ENCODE measurements at places on chromosomes 2 and 18.
A peak's percentile ranks its signal among the peaks of the same experiment; 100 is the strongest.

DNA sequence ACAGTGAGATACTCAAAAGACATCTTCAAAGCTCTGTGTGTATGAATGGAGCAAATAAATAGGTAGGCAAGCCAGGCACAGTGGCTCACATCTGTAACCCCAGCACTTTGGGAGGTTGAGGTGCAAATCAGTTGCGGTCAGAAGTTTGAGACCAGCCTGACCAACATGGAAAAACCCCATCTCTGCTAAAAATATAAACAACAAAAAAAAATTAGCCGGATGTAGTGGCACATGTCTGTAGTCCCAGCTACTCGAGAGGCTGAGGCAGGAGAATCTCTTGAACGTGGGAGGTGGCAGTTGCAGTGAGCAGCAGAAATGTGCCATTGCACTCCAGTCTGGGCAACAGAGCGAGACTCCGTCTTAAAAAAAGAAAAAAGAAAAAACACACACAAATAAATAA, 945.1 kb upstream of the PIK3C3 start:
- DNase-seq = no peak

- no peak for DNase-seq
Measured at GRCh38 chr2:100817388-100817985, 2.5 kb upstream of the NPAS2 start.

DNA sequence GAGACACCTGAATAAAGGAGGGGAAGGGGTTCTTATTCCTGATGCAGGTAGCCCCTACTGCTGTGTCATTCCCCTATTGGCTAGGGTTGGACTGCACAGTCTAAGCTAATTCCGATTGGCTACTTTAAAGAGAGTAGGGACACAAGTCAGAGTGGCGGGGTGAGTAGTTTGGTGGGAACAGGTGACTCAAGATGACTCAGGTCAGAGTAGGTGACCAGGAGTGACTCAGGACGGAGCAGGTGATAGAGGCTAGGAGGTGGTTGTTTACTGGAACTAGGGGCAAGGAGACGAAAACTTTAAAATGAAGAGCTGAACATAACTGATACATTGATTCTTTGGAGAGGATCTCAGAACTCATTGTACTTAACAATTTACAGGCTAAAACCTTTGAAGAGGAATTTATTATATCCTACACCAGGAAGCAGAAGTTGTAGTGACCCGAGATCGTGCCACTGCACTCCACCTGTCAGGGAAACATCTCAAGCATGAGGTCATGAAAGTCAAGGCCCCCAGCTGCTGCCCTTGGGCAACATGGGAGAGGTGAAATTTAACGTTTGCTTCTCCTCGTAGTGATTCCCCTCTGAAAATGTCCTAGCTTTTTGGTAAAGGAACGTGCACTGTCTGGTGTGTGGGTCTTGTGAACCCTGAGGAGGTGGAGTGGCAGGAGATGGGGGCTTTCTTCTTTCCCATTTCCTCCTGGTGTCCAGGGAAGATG, 4.5 kb upstream of the CYP27A1 start:
- no peak for DNase-seq

DNA sequence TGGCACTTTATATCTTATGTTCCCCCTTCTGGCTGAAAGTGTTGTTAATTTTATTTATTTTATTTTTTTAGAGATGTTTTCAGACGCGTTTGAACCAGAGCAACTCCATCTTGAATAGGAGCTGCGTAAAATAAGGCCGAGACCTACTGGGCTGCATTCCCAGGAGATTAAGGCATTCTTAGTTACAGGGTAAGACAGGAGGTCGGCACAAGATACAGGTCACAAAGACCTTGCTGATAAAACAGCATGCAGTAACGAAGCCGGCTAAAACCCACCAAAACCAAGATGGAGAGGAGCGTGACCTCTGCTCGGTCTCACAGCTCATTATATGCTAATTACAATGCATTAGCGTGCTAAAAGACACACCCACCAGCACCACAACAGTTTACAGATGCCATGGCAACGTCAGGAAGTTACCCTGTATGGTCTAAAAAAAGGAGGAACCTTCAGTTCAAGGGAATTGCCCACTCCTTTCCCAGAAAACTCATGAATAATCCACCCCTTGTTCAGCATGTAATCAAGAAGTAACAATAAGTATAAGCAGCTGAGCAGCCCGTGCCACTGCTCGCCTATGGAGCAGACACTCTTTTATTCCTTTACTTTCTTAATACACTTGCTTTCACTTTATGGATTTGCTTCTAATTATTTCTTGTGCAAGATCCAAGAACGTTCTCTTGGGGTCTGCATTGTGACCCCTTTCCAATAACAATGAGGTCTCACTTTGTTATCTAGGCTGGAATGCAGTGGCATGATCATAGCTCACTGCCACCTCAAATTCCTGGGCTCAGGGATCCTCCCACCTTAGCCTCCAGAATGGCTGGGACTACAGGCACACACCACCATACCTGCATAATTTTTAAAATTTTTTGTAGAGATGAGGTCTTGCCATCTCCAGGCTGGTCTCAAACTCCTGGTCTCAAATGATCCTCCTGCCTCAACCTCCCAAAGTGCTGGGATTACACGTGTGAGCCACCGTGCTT, 55.9 kb downstream of the CACNB4 start:
- no peak for DNase-seq

GRCh38 chr2:96267159-96267971, 1.3 kb downstream of the CIAO1 start:
- no peak for DNase-seq

GRCh38 chr18:76791642-76792041, 30.7 kb upstream of the ZNF236 start:
- DNase-seq = no peak

GRCh38 chr2:52931660-52932059, 835.9 kb upstream of the CHAC2 start:
- DNase-seq = no peak

DNA sequence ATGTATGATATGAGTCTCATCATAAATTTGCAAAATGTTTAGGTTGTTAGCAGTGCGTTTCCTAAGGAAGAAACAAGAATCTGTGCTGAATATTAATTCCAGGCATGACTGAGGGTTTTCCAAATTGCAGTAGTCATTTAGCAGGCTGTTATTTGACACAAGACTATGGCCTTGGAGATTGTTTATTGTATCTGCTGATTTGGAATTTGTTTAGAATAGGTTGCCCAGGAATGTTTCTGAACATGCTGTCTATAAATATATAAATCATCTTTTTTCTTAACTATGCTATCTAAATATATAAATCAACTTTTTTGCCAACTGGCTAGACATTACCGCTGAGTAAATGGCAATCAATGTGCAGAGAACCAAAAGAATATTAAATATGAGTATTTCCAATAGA, 90.9 kb downstream of the DOK6 start:
- DNase-seq = no peak

DNA sequence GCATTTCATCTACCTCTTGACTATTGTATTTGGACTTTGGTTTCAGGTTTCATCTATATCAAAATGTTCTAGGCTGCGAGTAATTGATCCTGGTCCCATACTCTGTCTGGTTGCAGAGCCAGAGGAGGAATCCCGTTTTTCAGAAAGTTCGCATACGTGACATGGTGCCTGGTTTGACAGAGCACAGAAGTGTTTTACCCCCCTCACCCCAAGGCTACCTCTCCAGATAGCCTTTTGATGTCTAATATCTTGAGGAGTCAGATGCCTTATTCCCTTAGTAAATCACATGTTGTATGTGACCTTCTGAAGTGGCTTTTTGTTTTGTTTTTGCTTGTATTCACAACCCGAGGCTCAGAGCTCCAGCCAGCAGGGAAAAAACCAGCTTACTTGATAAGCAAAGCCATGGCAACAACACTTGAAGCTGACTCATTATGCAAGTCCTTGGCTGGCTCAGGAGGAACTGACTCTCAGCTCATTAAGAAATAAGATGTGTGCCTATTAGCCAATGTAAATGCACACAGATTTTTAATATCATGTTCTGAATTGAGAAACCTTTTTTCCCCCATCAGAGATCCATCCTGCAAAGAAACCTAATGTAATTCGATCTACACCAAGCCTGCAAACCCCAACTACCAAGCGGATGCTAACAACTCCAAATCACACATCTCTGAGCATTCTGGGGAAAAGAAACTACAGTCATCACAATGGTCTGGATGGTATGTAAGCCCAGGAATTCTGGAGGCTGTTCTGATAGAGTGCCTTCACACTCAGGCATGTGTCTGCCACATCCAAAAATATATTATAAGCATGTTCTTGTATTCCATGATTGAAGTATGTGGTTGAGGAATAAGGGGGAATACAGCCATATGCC, 41.4 kb downstream of the OXER1 start:
- peak; percentile 68 for DNase-seq

- DNase-seq = no peak
Measured at GRCh38 chr2:145356056-145356455, 836.1 kb upstream of the ZEB2 start.

DNA sequence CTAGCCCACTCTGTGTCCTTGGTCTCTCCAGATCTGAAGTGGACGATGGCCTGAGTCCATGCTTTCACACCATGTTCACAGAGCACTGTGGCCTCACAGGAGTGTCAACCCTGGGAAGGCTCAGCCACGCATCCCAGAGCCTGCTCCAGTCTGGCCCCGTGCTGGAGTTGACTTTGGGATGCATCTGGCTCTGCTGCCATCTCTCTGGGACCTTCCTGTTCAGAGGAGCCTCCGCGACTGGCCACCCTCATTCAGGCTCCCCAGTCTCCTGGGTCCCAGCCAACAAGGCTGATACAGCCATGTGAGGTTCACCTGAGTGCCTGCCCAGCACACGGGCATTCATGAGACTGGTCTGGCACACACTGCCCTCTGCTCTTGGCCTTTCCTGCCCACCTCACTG, 199.7 kb upstream of the RAB6C start:
- no peak for DNase-seq

GRCh38 chr2:235024931-235025773, 73.3 kb downstream of the SH3BP4 start:
- DNase-seq = no peak

DNA sequence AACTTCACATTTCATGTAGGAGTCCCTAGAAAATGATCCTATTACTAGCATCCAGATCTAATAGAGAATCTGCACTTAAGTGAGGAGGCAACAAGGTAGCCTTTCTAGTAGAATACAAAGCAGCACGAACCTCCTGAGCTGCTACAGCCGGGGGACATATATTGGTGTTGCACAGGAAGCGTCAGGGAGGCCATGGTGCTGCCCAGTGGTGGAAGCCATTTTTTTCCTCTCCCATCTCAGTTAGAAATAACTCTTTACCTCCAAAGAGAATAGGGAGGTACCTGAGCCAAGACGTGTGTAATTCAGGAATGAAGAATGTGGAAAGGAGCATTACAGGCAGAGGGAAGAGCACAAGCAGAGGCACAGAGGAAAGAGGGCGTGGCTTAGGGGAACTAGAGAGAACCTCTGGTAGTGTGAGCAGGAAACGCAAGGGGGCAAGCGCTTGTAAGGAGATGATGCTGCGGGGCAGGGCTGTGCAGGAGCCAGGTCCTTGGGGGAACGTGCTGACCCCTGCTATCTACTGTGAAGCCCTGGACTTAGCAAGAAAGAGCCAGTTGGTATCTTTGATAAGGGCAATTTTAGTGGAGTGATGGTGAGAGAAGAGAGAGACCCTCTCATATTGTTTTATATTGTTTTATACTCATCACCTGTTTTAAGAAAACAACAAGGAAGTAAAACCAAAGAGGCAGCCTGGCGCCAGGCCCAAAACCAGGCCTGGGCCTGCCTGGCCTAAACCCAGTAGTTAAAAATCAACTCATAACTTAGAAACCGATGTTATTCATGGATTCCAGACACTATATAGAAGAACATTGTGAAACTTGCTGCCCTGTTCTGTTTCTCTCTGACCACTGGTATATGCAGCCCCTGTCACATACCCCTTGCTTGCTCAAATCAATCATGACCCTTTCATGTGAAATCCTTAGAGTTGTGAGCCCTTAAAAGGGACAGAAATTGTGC, 50.0 kb upstream of the TTC39C start:
- DNase-seq = peak; percentile 25

DNA sequence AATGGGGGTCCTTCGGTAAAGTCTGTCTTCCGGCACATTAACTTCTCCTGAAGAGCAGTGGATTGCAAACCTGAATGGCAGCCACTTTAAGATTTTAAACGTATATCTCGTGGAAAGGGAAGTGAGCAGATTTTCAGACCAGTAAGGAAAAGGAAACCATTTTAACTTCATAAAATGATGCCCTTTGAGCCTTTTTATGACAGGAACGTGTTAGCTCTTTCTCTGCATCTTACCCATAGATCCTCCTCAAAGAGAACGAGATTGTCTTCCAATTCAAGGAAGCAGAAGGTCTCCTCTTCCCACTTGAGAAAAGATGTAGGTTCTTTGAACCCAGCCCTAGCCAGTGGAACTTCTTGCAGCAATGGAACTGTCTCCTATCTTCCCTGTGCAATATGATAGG, 35.6 kb downstream of the HK2 start:
- DNase-seq = no peak

GRCh38 chr2:74051504-74051903, 66.8 kb downstream of the TET3 start:
- DNase-seq = no peak

DNA sequence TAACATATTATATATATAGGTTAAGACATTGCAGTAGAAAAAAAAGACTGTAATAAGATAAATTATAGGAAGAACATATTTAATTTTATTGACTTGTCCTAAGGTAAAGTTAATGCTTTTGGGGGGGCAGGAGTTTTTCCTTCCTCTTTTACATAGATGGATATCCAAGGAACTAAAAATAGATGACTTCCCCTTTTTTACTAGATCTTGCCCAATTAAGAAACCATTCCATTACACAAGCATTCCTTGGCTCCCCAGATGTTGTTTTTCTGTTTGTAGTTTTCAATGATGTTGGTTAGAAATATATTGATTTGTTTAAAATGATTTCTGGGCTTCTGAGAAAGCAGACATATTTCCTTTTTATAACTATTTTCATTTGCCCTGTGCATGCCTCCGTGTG, 22.4 kb upstream of the PMAIP1 start:
- DNase-seq = no peak

GRCh38 chr18:46716827-46717226, 40.0 kb downstream of the ST8SIA5 start:
- DNase-seq = no peak

GRCh38 chr2:239015218-239015900, 167.5 kb downstream of the TWIST2 start:
- DNase-seq = no peak

GRCh38 chr2:27154488-27154887, 5.7 kb downstream of the TCF23 start:
- DNase-seq = no peak

DNA sequence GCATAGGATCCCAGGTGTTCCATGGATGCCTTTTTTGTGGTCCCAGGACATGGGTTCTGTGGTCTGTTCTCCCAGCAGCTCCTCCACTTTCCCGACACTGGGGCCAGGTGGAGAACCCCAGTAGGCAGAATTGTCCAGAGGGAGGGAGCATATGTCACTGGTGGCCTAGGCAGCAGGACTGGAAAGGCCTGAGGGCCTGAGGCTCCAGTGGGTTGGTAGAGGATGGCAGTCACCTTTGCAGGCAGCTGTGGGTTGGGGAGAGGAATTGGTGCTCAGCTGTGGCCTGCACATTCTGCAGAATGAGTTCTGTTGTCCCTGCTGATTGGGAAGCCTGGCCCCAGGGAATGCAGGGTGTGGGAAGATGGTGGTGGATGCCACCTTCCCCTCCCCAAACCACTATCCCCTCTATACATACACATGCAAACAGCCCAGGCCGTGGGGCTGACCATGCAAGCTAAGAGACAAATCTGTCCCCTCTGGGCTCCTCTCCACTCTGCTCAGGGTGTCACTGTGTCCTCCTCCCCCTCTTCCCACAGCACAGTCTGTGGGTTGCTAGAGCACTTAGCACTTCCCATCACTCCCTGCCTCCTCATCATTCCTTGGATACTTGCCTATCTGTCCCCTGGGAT, 11.4 kb downstream of the CTIF start:
- DNase-seq = no peak

- DNase-seq = no peak
Measured at GRCh38 chr2:236956031-236956618, 129.6 kb upstream of the COPS8 start.

Measured in body of pancreas (tissue), 4 donors.